NCI-H774 (cell line): ENCODE measurements at places on chromosomes 3 and 15.

DNA sequence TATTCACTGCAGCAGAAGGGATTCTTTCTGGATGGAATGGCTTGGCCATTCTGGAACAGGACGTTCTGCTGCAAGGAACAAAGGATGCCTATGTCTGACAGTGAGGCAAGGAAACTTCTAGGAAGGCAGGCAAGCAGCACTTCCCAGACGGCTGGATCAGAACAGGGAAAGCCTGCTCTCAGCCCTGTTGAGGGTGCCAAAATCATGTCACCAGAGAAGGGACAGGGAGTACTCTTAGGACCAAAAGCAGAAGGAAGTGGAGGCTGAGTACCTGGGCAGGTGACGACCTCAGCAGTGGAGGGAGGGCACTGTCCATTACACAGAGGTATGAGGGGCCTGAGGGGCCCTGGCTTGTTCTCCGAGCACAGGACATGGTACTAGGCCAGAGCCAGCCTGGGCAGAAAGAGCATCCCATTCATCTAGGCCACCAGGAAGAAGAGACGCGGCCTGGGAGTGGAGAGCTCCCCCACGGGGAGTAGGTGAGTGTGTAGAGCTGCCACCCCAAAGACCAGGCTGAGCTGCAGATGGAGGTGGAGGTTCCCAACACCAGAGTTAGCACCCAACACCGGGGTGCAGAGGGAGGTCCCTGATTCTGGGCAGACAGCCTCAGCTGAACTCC, 9.6 kb downstream of the KLF15 start:
- DNase-seq, result no peak

DNA sequence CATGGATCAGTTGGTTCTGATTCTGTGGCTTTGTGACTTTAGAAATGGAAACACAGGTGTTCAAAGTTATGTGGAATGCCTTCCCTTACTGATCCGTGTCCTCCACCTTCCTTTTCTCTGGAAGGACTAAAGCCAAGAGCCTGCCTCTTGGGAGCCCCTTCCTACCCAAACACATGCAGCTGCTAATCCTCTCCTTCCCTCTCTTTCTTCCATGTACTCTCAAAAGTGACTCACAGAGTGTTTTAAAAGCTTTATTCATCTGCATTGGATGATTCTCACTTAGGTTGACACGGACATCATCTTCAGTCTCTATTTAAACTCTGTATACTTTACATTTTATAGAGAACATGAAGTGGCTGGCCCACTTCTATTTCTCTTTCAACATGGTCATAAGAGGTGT, 856.5 kb upstream of the ARPP21 start:
- DNase-seq, result no peak

DNA sequence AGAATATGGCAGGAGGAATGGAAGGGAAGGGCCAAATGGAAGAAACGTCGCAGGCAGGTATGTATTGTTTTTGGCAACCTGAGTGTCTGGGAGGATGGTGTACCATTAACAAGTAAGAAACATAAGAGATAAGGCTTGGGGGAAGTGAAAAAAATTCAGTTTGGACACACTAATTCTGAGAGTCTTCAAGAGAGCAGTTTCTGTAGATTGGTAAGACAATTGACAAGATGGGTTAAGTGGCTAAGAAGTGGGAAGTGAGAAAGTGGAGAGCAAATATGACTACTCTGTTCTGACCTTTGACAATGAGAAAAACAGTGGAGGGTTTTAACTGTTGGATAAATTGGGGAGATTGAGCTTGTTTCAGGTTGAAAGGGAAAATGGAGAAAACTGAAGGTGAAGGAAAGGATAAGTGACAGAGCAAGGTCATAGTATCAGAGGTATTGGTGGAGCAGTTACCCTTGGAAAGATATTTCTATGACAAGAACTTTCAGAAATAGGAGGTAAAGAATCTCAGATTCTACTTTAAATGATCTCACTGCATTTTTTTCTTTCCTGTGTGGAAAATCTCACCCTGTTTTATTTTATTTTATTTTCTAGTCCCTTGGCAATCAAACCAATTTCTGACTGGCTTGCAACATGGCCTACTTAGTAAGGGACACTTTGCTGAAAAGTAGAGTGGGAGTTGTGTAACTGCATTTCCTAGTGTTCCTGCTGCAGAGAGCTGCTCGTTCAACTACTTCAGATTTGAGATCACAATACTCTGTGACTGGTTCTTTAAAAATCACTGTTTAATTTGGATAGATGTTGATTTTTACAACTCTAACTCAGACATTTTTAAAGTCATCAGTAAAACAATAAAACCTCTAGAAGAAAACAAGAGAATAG, 23.1 kb upstream of the GABPB1 start:
- DNase-seq, result no peak

DNA sequence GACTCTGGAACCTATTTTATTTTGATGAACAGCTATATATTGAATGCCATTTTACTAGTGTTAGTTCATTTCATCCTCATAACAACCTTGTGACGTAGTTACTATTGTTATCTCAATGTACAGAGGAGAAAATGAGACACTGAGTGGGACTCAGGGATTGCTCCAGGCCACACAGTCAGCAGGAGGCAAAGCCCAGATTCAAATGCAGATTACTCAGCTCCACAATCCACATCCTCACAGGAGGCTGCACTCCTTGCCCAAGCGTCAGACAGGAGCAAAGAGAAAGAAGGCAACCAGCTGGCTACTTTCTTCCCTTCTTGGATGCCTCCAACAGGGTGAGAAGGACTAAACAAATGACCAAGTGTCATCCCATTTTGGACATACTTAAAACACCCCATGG, 92.0 kb upstream of the CCDC54 start:
- no peak for DNase-seq

GRCh38 chr3:13812034-13812471, 67.8 kb downstream of the WNT7A start:
- peak; percentile 23 for DNase-seq

DNA sequence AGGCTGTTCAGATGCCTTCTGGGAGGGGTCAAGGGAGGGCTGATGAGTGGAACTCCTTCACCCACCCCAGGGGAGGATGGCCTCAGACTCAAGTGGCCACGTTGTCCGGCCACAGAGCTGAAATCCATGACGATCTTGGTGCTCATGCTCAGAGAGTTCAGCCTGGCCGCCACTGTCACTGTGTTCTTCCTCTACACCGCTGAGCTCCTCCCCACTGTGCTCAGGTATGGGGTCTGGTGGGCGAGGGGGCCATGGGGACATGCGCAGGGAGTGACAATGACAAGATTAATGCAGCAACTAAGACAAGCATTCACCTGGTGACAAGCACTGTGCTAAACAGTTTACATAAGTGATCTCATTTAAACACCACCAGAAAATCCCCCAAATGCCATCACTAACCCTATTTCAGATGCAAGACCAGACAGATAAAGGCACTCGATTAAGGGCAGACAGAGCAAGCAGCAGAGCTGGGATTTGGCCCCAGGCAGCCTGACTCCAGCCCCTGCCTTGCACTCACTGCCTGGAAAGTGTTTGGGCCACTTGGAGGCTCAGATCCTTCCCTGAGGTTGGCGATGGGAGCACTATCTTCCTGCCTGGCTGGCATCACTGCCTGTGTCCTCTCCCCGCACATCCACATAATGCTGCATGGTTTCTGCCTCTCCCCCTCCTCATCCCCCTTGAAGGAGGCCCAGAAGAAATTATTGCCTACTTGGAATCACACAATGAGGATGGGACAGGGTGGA, 30.9 kb upstream of the XYLB start:
- DNase-seq, result no peak

GRCh38 chr3:28295898-28296490, 52.5 kb upstream of the ZCWPW2 start:
- no peak for DNase-seq
